ENCODE measurements at places on chromosomes 2 and 18.

DNA sequence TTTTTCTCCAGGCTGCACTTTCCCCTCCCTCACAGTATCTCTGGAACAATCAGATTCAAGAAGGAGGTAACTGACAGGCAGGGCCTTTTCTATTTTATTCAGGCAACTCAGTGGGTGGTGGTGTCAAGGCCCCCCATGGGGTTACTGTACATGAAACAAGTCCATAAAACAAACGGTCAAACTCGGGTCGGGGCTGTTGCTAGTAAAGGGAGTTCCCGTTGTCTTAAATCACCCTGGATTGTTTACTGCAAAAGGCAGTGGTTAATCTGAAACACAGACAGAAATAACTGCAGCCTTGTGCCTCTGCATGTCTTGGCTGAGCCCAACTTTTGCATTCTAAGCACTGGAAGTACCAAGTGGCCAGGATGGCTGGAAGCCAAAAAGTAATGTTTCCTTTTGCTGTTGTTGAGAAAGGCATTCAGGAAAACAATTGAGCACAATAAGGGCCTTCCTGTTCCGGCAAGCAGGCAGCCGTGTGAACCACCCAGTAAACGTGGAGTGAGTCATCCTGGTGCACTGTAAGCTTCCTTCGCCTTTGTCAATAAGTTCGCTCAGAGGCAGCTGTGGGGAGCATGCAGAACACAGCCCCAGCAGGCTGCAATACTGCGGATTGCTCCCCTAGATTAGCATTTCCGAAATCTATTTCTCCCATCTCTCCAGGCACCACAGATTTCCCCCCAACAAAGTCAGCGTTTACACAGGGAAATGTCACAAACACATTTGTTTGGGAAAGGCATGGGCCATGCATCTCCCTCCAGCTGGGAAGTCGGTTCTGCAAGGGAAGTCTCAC is 149.6 kb downstream of the IRS1 start:
- no peak for DNase-seq

DNA sequence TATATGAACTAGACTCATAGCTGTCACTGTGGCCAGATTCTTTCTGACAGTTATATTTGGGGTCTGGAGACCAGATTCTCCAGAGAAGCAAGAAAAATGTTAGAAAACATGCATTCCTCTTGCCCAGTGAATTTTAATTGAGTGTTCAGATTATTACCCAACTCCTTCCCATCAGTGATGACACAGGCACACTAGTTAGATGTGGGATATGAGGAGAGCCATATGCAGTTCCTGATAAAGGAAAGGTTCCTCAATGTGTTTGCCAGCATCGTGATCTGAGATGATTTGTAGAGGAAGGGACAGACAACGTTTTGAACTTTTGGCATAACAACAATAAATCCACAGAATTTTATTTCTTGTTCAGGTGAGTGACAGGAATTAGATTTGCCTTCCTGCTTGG is 308.6 kb downstream of the PIEZO2 start:
- no peak for DNase-seq

DNA sequence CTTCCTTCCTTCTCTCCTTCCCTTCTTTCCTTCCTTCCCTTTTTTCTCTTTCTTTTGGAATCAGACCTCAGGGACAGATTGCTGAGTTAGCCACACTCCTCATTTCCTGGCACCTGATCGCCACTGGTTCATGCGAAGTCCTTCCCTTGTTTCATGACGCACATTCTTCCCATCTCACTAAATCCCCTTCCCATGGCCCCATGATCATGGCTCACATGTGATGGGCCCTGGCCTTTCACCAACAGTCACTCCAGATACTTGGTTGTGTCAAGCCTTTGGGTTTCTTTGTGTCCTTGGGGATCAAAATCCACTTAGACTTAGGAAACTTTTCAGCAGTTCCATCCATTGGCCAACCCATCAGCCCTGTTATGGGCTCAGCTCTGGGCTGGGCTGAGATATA is 23.8 kb upstream of the ASPRV1 start:
- no peak for DNase-seq

DNA sequence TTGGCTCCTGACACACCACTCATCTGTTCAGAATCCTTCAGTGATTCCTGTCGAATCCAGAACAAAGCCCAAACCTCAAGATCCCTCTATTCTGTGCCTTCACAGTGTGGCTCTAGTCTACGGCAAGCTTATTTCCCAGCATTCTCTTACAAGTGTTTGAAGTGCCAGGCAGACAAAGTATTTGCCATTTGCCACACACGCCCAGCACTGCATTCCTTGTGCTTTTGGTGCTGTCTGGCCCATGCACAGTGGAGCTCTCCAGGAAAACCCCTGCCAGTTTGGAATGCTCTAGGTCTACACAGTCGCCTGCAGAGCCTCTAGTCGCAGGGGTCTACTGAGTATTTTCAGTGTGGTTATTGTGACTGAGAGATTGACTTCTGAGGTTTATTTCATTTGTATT is 258.6 kb upstream of the RAB12 start:
- no peak for DNase-seq

- peak; percentile 46 for DNase-seq
These were observed 17.6 kb downstream of the OSBPL6 start for GRCh38 chr2:178211943-178212342.

- DNase-seq: no peak
These were observed 316 bp downstream of the FKBP7 start for GRCh38 chr2:178478130-178478438.

GRCh38 chr2:12074126-12074844 is 327.9 kb downstream of the LPIN1 start:
- no peak for DNase-seq

GRCh38 chr18:56775701-56776100 is 124.5 kb downstream of the WDR7 start:
- no peak for DNase-seq

DNA sequence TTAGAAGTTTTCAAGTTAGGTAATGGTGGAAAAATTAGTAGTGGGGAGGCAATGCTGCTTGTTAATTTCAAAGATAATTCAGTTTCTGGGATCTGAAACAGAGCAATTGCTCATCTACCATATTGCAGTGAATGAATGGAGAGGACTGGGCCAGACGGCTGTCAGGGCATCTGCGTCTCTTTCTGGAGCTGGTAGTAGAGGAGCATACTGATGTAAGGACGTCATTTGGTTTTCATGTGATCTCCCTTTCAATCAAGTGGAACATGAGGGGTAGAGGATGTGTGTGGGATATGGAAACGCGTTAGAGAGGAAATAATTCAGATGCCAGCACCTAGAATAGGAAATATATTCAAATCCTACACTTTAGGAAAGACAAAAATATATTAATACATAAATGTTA is 490.3 kb downstream of the ADCYAP1 start:
- no peak for DNase-seq

GRCh38 chr2:223779877-223780276 is 57.5 kb downstream of the AP1S3 start:
- DNase-seq: no peak

- DNase-seq: no peak
These were observed 136.1 kb upstream of the FANCL start for GRCh38 chr2:58377181-58377580.

DNA sequence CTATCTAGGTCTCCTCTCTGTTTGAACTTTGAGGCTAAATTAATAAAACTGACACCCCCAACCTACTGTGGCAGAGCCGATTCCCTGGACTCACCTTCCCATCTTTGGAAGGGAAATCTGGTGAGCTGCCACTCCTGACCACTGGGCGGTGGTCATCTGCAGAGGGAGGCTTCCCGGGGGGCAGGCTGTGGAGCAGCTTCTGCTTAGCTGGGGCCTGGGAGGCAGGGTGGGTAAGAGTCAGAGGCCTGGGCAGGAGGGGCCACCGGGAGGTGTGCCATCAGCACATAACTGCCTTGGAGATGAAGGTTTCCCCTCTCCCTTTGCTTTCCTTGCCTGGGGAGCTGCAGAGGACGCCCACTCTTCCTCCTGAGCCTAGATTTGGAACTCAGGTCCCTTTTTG is 2.3 kb upstream of the NPPC start:
- DNase-seq: no peak

DNA sequence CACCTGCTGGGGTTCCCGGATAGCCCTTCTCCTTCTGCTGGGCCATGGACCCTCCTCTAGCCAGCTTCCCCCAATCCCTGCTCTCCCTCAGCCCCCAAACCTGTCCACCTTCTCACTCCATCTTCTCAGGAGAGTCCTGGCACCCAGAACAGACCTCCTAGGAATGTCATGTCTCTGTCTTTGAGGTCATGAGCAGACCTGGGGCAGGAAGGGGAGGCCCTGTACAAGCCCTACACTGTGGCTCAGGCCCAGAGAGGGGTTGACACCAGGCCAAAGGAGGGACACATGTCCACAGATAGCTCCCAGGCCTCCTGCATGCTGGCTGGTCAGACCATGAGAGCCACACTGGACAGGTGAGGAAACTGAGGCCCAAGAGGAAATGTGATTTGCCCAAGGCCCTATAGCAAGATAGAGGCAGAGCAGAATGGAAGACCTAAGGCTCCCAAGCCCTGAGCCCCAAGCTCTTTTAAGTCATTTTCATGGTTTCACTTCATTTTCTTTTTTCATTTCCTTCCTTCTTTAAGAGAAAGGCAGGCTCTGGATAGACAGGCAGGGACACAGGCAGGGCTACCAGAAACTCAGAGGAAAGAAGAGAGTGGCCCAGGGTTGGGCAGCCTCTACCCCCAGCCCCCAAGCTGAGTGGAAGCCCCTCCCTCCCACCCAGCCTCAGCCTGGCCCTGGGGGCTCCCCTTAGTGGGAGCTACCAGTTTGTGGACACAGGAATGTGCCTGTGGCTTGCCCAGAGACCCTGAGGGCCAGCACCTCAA is 159.7 kb downstream of the SMAD7 start:
- no peak for DNase-seq

DNA sequence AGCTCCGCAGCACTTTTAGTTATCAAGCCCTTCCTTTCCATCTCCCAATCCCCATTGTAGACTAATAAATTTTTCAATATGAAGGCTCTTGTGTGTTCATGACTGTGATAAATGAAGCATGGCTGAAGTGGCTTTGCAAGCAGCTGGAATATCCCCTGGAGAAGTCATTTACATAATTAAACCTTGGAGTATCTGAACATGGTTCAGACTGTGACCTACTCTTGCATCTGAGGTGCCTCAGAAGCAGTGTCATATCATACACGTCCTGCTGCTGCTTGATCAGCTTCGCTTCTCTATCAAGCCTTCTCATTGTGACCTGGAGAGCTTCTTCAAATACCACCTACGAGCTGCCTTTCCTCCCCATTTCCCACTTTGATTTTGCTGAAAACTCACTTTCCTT is 48.4 kb upstream of the ZNF397 start:
- DNase-seq: peak; percentile 59

DNA sequence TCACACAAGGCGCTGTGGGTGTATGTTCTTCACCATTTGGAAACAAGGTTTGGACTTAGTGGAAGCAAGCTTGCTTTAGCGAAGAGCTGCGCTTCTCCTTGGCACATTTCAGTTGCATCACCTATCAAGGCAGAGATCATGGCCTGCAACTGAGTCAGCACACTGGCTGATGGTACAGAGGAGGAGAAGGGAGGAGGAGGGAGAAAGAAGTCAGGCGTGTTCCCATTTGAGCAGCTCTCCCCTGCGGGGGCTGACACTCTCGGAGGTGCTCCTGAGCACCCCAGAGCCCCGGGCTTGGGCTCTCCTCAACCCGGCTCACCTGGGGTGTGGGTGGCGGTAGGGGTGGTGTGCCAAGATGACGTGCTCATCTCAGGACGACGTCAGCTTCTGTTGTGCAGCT is 6.0 kb upstream of the SERPINB5 start:
- no peak for DNase-seq

- DNase-seq: no peak
These were observed 67.2 kb downstream of the XDH start for GRCh38 chr2:31347319-31347718.

DNA sequence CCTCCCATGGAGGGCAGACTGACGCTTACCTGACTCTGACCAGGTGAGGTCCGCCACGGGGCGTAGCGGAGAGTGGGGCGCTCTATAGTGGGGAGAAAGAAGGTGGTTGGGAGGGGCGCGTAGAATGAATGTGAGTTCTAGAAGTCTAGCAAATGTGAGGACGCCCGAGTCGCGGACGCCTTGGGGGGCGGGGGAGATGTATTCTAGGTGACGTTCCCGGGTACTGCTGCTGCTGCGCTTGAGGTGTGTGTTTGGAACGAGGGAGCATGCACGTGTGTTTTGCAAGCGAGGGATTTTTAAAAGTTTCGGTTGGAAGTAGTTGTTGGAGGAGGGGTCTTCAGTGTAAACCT is 758 bp downstream of the RIF1 start:
- DNase-seq: peak; percentile 85

- no peak for DNase-seq
These were observed 38.4 kb upstream of the ZSWIM2 start for GRCh38 chr2:186887107-186888090.

DNA sequence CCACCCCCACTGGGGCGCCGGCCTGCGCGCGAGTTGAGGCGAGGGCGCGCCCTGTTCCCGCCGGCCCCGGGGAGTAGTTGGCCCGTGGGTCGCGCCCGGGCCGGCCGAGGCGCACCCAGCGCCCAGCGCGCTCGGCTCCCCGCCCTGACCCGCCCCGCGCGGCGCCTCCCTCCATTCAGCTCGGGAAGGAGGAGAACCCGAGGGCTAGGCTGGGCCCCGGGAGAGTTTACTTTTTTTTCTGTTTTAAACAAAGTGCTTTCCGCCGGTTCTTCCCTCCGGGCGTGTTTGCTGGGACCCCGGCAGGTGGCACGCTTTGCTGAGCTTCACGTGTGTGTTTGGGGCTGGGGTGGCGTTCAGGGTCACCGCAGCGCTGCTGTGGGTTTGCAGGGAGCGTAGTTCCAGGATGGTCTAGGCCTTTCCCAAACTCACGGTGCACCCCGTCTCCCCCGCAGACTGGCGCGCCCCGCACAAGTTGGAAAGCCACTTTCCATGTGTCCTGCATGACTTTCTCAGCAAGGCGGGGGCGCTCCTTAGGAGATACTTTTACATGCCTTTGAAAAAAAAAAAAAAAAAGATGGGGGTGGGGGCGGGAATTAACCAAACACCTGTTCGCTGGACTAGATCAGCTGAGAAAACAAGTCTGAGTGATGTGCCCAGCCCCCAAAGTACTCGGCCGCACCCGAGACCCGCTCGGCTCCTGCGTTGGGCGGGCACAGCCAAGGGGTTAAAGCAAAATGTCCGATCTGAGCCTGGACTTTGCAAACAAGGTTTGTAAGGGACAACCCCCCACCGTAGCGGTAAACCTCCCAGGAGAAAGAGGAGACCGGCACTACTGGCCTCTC is 825 bp downstream of the ITGA6 start:
- DNase-seq: peak; percentile 68

- DNase-seq: no peak
These were observed 37.2 kb downstream of the NLRC4 start for GRCh38 chr2:32227492-32227891.

GRCh38 chr2:218396688-218397462 is 2.8 kb upstream of the CTDSP1 start:
- DNase-seq: peak; percentile 93

All from NCI-H1417 (cell line).